ENCODE measurements at places on chromosomes 6 and 20.

DNA sequence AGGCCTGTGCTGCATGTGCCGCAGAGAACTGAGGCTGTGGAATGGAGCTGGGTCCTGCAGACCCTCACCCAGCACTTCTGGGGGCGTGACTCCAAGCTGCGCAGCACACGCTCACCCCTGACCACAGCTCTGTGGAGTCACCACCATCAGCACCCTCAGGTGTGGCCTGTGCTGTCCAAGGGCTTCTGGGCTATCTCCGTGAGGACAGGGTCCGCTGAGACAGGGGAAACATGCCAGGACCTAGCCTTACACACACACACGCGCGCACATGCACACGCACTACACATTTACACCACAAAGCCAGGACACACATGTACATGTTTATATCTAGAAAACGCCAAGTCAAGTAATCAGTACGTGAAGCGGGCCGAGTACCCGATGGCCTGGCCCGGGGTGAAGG, 26.8 kb upstream of the TCFL5 start:
- no peak for DNase-seq

GRCh38 chr6:2616811-2617210, 133.9 kb downstream of the MYLK4 start:
- no peak for DNase-seq

GRCh38 chr6:139778688-139779087, 404.2 kb upstream of the CITED2 start:
- no peak for DNase-seq

DNA sequence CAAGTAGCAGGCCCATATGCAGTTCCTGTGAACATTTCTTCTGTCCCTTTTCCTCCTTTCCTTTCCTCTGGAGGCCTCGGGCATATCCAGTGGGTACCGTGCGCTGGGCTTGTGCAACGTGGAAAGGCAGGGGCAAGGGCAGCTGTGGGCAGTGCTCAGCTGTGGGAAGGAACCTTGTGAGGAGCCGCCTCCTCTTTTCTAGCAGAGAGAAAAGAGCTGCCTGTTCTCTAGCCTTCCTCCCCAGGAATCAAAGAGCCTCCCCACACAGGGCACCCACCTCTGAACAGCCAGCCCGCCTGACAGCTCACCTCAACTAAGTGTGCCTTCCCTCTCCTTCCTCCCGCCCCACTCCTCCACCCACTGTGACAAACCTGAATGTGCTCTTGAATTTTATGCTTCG, 143.3 kb upstream of the HDDC2 start:
- DNase-seq, result no peak

- no peak for DNase-seq
Observed at GRCh38 chr6:3214898-3215297, 12.6 kb downstream of the TUBB2B start.

DNA sequence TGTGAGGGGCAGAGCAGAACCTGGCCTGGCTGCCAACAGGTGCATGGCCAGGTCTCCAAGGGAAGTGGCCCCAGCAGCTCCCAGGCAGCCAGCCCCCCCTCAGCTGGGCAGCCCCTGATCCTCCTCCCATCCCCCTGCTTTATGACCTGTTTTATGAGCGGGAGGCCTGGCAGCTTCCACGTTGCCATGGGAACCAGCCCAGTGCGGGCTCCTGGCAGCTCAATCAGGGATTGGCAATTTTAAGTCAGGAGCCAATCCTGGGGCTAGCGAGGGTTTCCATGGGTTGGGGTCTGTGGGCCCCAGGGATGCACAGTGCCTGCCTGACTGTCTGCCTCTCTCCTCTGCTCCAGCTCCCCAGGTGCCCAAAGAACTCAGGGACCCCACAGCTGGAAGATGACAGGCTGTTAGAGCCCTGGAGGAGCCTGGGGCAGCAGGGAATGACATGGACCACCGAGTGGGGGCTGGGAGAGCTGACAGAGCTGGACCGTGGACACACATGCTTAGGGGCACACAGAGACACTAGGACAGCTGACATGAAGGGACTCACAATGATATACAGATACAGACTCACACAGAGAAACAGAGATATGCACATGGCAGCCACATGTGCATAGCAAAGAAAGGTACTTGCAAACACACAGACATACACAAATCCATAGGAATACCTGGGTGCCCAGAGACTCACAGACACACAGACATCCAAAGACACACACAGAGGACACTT, 56.5 kb upstream of the SIRPA start:
- DNase-seq, result no peak

GRCh38 chr20:40433341-40433861, 255.6 kb downstream of the MAFB start:
- no peak for DNase-seq

DNA sequence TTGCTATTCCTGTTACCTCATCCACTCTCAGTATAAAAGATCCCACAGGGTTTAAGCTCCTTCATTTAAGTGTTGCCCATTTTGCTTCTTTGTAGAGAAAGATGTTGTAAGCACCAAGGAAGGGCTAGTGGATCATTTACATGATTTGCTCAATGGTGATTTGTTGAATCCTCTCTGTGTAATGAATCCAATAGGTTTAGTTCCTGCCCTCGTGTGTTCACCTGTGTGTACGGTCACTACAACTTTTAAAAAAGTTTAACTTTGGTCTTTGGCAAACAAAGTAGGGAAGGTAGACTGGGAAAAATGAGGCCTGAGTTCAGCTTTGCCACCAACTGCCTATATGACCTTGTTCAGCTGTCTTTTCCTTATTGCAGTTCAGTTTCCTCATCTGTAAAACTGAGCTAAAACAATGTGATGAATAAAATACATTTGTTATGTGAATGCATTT, 51.5 kb downstream of the DHX35 start:
- DNase-seq, result no peak

GRCh38 chr6:159989492-159990480, 20.9 kb downstream of the IGF2R start:
- no peak for DNase-seq

GRCh38 chr6:88358846-88359245, 192.7 kb upstream of the CNR1 start:
- no peak for DNase-seq

GRCh38 chr20:40812415-40812925, 123.4 kb upstream of the MAFB start:
- no peak for DNase-seq

- no peak for DNase-seq
Observed at GRCh38 chr20:38473367-38473795, 738 bp downstream of the RALGAPB start.

GRCh38 chr6:71531841-71532240, 243.2 kb downstream of the OGFRL1 start:
- DNase-seq, result no peak

DNA sequence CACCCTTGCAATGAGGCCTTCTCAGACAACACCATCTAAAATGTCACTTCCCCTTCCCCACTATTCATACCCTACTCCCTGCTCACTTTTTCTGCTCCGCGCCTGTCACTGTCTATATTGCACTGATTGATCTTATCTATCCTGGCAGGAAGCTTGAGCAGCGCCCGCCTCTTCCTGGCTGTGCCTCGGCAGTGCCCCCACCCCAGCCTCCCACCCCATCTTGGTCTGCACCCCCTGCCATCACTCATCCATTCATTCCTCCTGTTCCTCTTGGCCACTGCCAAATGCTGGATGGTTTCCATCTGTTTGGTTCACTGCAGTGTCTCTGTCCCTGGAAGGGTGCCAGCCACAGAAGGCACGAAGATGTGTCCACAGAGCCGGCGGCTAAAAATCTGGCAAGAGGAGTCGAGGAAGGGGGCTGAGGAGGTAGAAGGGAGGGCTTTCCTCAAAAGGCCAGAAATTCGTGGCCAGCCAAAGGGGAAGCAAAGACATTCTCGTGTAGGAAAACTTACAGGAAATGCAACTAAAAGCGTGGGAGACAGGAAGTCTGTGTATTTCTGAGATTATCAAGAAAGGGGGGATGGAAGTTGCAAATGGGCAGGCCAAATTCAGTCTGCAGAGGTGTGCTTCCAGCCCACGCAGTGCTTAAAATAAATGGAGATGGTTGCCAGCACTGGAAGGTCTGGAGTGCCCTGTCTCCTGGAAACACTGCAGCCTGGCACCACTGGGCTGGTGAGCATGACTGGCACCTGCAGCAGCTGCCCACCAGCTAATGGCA, 27.6 kb downstream of the SYNJ2 start:
- DNase-seq, result no peak

DNA sequence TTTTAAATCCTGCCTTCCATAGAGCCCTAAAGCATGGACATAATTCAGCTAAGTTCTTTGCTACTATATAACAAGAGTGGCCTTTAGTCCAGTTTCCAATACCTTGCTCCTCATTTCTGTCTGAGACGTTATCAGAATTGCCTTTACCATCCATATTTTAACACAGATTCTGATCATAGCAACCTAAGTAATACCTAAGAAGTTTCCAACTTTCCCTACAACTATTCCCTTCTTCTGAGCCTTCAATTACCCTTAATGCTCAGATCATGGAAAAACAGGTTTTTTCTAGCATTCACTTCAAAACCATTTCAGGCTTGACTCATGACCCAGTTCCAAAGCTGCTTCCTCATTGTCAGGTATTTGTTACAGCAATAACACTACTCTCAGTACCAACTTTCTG, 367.1 kb downstream of the C6orf118 start:
- no peak for DNase-seq

DNA sequence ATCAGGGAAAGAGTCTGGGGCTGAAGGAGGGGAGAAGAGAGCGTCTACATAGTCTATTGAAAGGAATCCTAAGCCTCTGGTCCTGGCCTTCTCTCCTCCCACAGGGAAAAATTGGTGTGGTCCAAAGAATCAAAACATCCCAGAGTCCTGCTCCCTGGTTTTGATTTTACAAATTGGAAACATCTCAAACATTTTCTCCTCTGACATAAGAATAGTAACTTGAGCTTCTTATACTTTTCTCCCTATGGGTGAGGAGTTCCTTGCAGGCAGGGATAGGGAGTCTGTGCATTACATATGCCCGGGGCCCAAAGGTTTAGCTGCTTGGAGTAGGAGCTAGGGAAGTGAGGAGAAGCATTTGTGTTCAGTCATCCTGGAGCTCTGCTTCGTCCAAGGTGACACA, 120.0 kb upstream of the GGTLC1 start:
- no peak for DNase-seq

DNA sequence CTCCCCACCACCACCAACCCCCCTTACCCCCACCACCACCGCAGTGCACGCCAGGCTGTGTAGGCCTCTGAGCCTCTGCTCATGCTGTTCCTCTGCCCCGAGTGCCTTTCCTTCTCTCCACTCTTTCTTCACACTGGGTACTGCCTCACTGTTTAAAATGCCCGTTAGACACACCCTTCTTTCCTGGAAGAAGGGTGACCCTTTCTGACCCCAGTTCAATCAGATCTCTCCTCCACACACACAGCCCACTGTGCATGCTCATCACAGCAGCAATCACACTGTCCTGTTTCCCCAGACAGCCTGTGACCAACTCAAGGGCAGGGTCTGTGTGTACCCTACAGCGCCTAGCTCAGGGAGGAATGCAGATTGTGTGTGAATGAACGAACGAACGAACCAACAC, 10.0 kb downstream of the TMEM74B start:
- DNase-seq, result no peak

DNA sequence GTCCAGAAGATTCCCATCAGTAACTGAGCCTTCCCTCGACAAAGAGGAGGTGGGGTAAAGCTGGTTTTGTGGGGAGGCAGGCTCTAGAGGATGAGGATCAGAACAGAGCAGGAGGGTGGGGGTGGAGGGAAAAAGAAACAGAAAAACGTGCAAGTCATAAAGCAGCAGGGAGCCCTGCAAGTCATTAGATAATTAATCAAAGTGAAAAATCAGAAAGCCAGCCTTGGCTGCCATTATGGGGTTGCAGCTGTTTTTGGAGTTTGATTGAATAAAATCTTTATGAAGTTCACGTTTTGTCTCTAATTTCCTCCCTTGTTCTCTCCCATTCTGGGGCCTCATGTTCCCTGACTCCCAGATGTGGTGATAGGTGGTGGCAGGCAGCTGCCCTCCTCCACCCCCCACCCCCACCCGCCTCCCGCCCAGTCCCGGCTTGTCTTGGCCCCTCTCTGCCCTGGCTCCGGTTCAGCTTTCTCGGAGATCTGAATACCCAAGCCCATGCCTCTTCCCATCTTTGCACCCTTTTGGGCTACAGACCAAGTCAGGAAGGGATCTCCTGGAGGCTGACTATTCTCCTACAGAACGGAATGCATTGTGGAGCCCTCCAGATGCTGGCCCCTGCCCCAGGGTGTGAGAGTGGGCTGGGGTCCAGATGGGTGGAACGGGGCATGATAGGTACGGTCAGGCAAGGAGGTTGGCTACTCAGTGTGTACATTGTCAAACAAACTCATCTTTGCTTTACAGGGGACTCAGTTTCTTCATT, 141.8 kb downstream of the CDC5L start:
- no peak for DNase-seq

GRCh38 chr20:57678340-57678739, 31.5 kb downstream of the PMEPA1 start:
- DNase-seq, result no peak

DNA sequence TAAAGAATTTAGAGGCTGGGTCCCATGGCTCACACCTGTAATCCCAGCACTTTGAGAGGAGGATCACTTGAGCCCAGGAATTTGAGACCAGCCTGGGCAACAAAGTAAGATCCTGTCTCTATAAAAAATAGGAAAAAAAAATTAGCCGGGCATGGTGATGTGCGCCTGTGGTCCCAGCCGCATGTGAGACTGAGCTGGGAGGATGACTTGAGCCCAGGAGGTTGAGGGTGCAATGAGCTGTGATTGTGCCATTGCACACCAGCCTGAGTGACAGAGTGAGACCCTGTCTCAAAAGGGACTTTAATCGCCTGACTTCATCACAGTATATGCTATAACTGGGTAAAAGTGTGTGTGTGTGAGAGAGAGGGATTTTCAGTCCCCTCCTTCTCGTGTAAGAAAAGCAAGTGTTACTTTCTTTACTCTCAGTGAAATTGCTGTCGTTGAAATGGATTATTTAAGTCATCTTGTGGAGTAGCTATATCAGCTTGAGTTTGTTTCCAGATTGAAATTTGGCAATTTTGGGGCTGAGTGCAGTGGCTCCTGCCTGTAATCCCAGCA, 7.5 kb downstream of the NCOA3 start:
- no peak for DNase-seq

GRCh38 chr6:122374307-122374706, 25.1 kb upstream of the HSF2 start:
- DNase-seq, result no peak

DNA sequence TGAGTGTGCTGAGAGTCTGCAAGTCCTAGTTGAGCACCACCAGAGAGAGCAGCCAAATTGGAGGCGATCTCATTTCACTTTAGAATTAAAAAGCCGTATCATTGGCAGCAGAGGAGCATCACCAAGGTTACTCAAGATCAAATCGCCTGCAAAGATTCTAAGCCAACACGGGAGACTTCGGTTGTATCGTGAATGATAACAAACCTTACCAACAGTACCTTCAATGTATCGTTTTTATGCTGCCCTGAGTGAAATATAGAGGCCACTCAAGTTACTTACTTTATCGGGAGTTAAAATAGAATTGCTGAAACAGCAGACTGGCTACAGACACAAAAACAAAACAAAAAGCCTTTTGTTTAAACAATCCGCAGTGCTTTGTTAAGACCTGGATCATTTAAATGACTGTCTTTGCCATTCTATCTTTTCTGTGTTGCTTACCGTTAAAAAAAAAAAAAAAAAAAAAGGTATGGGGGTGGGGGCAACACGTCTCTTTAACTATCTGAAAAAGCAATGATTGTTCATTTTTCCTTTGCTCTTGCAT, 14.2 kb downstream of the NHSL1 start:
- DNase-seq, result no peak
